Activated naive CD8-positive, alpha-beta T cell treated with anti-CD3 and anti-CD28 coated beads for 36 hours (primary cell): ENCODE measurements at places on chromosomes 12 and 14. TPM values are rescaled to one million over a fixed set of nuclear protein-coding genes. Genes with fewer than 3 reads are reported as not detected.

CEBPE gene
- 0.45 TPM for total RNA-seq

TSPAN9 gene
- 0.31 TPM for total RNA-seq

CMTM5 gene
- total RNA-seq, result not detected

STX2 gene
- total RNA-seq, result 14.0 TPM

ARMH4 gene
- total RNA-seq, result not detected

DDN gene
- total RNA-seq, result 1.4 TPM

DYRK2 gene
- 29.6 TPM for total RNA-seq

PNP gene
- 227 TPM for total RNA-seq

TMEM106C gene
- total RNA-seq, result 168 TPM

TTLL5 gene
- total RNA-seq, result 30.5 TPM

APOLD1 gene
- 2.3 TPM for total RNA-seq
